Caco-2 (cell line): ENCODE measurements at places on chromosomes 4 and X. TPM values are rescaled to one million over a fixed set of nuclear protein-coding genes. Genes with fewer than 3 reads are reported as not detected.

GRCh38 chrX:16966752-16967448, 20.4 kb downstream of the REPS2 start:
- no peaks in the 10 kb centered on the region for H3K27me3 ChIP-seq
- H3K36me3 ChIP-seq: no peaks in the 10 kb centered on the region
- no peak for DNase-seq
- no peak overlapping the region for H3K4me3 ChIP-seq
- H3K27ac ChIP-seq: no peak overlapping the region

GRCh38 chr4:110824344-110824743, 201.5 kb upstream of the PITX2 start:
- H3K27me3 ChIP-seq: no peaks in the 10 kb centered on the region
- H3K4me1 ChIP-seq: peaks cover 32% of the 10 kb centered on the region
- DNase-seq: no peak
- no peaks in the 10 kb centered on the region for H3K36me3 ChIP-seq
- no peak overlapping the region for H3K4me3 ChIP-seq

GRCh38 chrX:3599802-3600430, 113.5 kb downstream of the PRKX start:
- no peak overlapping the region for H3K4me3 ChIP-seq
- H3K4me1 ChIP-seq: no peaks in the 10 kb centered on the region
- H3K36me3 ChIP-seq: no peaks in the 10 kb centered on the region
- no peak overlapping the region for H3K27ac ChIP-seq
- no peak for DNase-seq
- no peaks in the 10 kb centered on the region for H3K27me3 ChIP-seq

DNA sequence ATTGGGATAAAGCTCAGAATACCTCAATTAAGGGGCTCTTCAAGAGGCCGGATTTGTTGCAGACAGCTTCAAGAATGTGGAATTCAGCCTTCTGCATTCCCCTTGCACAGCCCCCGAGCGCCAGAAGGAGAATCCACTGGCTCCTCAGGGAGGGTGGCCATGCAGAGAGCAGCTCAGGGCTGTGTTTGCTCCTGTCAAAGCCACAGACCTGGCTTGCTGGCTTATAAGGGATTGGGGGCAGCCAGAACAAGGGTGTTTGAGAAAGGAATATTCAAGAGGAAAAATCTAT, 36.8 kb downstream of the ING2 start:
- no peak overlapping the region for H3K27ac ChIP-seq
- no peaks in the 10 kb centered on the region for H3K36me3 ChIP-seq
- no peak overlapping the region for H3K4me3 ChIP-seq
- no peak for DNase-seq
- H3K4me1 ChIP-seq: no peaks in the 10 kb centered on the region
- H3K27me3 ChIP-seq: no peaks in the 10 kb centered on the region

GRCh38 chr4:159455675-159456237, 352.9 kb downstream of the RAPGEF2 start:
- H3K27me3 ChIP-seq: no peaks in the 10 kb centered on the region
- no peaks in the 10 kb centered on the region for H3K4me1 ChIP-seq
- no peak overlapping the region for H3K4me3 ChIP-seq
- H3K36me3 ChIP-seq: no peaks in the 10 kb centered on the region

- no peak for DNase-seq
- H3K4me1 ChIP-seq: no peaks in the 10 kb centered on the region
- no peaks in the 10 kb centered on the region for H3K27me3 ChIP-seq
Measured at GRCh38 chr4:65917486-65917885, 247.2 kb upstream of the EPHA5 start.

DNA sequence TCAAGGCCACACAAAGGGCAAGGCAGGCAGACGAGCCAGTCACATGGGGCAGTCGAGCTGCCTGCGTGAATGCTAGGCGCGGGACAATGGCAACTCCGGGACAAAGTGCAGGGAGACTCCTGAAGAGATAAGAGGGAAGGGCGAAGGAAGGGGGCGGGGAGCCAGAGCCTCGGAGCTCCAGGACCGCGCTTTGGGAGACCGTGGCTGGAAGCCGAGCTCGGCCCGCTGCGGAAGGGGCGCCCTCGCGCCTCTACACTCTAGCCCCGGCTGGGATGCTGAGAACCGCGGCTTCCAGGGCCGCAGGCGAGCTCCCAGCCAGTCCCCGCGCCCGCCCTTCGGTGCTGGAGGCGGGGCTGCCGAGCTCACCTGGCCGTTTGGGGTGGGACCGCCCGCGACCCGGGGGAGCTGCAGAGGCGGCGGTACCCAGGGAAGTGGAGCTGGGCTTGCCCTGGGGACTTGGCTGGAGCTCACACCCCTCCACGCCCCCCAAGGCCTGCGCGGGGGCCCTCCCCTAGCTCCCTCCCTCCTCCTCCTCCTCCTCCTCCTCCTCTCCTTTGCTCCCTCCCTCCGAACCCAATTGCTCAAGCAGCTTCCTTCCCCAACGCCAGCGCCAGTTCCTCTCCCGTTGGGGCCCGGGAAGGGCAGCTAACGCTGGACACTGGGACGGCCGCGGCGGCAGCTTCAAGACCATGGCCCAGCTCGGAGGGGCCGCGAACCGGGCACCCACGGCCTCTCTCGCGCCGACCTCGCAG, at the start of gene SOWAHD:
SOWAHD (plus strand) TSS at position 610 of the 752 bp plus-strand sequence; CDS start at position 690, 80 bp downstream.
- H3K4me1 ChIP-seq: no peaks in the 10 kb centered on the region
- no peaks in the 10 kb centered on the region for H3K36me3 ChIP-seq
- H3K27me3 ChIP-seq: no peaks in the 10 kb centered on the region
- DNase-seq: peak; percentile 75
- peak within 1 kb of the TSS; percentile 92 for H3K27ac ChIP-seq

- peak within 1 kb of the TSS; percentile 61 for H3K4me3 ChIP-seq
- peak; percentile 73 for DNase-seq
- H3K36me3 ChIP-seq: no peaks in the 10 kb centered on the region
- no peaks in the 10 kb centered on the region for H3K27me3 ChIP-seq
- H3K4me1 ChIP-seq: 0 out of 2 replicates have a peak, but pooled peaks cover 5% of the 10 kb centered on the region
- no peak within 1 kb of the TSS for H3K27ac ChIP-seq
Measured at GRCh38 chr4:154743683-154744340, at the start of gene LRAT. Gene LRAT, plus strand, starts transcription at chr4:154744000. Its CDS starts 327 bp downstream, at chr4:154744327.

- H3K4me3 ChIP-seq: no peak overlapping the region
- H3K27ac ChIP-seq: no peak overlapping the region
- H3K4me1 ChIP-seq: peaks cover 18% of the 10 kb centered on the region
- H3K27me3 ChIP-seq: no peaks in the 10 kb centered on the region
- no peaks in the 10 kb centered on the region for H3K36me3 ChIP-seq
Measured at GRCh38 chr4:54066718-54067129, 2.3 kb upstream of the CHIC2 start.

- no peaks in the 10 kb centered on the region for H3K4me1 ChIP-seq
- H3K36me3 ChIP-seq: no peaks in the 10 kb centered on the region
- no peak overlapping the region for H3K4me3 ChIP-seq
Measured at GRCh38 chrX:15989716-15990115, 133.6 kb upstream of the GRPR start.

- no peaks in the 10 kb centered on the region for H3K36me3 ChIP-seq
- H3K4me1 ChIP-seq: no peaks in the 10 kb centered on the region
- no peaks in the 10 kb centered on the region for H3K27me3 ChIP-seq
- H3K27ac ChIP-seq: no peak overlapping the region
Measured at GRCh38 chr4:72919937-72920336, 149.6 kb downstream of the COX18 start.

- H3K36me3 ChIP-seq: no peaks in the 10 kb centered on the region
- peaks cover 2% of the 10 kb centered on the region; the same call in 1 of the 2 replicates for H3K4me1 ChIP-seq
- no peak for DNase-seq
- H3K27me3 ChIP-seq: no peaks in the 10 kb centered on the region
- H3K4me3 ChIP-seq: no peak overlapping the region
- H3K27ac ChIP-seq: no peak overlapping the region
Measured at GRCh38 chr4:25184056-25184455, 23.8 kb upstream of the SEPSECS start.

RAI2 gene
- 0.16 and 0.18 TPM in 2 replicates for total RNA-seq

F8A2 gene
- total RNA-seq: not detected in 2 replicates

LRRC66 gene
- 0.09 TPM in 1 of 2 replicates, not detected in the other for total RNA-seq

GRID2 gene
- not detected in 2 replicates for total RNA-seq

ADH1B gene
- total RNA-seq: 0.30 TPM in 1 of 2 replicates, not detected in the other

NDNF gene
- 3.4 and 3.7 TPM in 2 replicates for total RNA-seq
